ENCODE measurements at places on chromosomes 1 and 21.
A peak's percentile ranks its signal among the peaks of the same experiment; 100 is the strongest.

GRCh38 chr1:23600283-23600682 lies 41.0 kb upstream of the ID3 start:
- no peak for DNase-seq

DNA sequence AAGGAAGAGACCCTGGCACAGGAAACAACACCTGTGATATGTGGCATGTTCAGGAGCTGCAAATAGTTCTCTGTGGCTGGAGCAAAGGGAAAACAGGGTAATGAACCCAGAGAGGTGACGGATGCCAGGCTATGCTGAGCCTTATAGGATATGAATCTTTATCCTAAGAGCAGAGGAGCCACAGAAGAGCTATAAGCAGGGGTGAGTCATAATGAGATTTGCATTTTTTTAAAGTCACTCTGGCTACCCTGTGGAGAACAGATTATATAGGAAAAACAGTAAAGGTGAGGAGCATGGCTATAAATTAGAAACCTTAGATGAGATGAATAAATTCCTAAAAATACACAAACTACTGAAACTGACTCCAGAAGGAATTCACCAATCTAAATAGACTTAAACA lies 12.8 kb upstream of the MPL start:
- DNase-seq: no peak

- peak; percentile 68 for DNase-seq
These were observed 27.6 kb downstream of the IPP start for GRCh38 chr1:45722809-45723208.

- DNase-seq: no peak
These were observed 11.1 kb downstream of the EFCAB7 start for GRCh38 chr1:63534406-63534805.

DNA sequence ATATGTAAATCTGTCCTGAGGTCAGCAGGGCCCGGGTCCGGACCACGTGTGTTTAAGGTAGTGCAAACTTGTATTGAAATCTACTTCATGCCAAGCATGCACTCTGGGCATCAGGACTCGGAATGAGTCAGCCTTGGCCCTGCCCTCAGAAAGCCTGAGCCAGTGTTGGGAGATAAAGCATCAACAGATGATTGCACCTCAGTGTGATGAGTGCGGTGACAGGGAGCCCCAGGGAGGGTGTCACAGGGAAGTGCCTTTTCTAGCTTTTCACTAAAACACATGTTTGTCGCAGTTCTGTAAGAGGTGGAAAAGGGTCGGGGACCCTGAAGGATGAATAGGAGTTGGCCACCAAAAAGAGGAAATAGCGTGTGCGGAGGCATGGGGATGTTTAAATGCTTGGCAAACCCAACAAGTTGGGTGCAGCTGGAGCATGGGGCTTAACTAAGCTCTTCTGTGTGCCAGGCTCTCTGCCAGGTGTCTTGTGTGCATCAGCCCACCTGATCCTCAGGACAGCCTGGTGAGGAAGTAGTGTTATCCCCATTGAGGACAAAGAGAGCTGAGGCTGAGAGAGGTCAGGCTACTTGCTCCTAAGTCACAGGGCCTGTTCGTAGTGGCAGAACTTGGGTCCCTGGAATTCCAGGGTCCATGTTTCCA lies 48.2 kb upstream of the EPB41 start:
- DNase-seq: no peak

GRCh38 chr1:182601416-182601786 lies 2.8 kb downstream of the RGS16 start:
- peak; percentile 63 for DNase-seq

GRCh38 chr1:204438628-204439027 lies 27.0 kb upstream of the PPP1R15B start:
- DNase-seq: peak; percentile 100

DNA sequence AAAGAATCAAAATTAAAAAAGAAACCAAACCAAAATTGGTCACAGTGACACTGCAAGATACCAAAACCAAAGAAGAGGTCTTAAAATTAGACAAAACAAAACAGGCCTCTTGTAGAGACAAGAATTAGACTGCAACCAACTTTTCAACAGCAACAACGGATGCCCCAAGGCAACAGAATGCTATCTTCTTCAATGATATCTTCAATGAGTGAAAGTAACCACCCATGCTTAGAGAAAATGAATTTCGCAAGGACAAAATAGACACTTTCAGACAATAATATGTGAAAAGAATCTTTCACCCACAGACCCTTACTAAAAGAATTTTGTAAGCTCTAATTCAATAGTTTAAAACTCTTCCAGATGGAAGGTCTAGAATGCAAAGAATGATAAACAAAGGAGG lies 41.7 kb downstream of the USP48 start:
- DNase-seq: no peak

DNA sequence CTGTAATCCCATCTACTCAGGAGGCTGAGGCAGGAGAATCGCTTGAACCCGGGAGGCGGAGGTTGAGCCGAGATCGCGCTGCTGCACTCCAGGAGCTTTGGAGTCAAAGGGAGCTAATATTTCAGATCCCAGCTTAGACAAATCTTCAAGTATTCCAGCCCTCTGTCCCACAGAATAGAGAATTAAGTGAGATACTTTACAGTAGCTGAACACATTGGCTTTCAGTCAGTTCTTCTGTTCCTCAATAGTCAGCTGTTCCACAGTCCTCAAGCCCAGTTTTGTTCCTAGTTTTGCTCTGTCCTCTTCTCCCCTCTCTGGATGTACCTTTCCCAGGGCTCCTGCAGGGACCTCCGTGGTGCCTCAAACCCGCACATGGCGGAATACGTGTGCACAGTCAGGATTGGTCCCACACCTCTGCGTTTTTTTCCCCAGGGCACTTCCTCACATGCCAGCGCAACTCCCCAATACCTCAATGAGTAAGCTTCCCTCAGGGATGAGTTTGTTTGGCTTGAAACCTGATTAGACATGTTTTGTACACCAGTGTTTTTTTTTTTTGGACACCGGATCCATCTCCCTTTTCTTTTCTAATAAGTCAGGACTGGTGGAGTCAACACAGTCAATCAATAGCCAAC lies 1.2 kb downstream of the MFN2 start:
- no peak for DNase-seq

- peak; percentile 77 for DNase-seq
These were observed 67.4 kb downstream of the LUZP1 start for GRCh38 chr1:23101101-23101827.

DNA sequence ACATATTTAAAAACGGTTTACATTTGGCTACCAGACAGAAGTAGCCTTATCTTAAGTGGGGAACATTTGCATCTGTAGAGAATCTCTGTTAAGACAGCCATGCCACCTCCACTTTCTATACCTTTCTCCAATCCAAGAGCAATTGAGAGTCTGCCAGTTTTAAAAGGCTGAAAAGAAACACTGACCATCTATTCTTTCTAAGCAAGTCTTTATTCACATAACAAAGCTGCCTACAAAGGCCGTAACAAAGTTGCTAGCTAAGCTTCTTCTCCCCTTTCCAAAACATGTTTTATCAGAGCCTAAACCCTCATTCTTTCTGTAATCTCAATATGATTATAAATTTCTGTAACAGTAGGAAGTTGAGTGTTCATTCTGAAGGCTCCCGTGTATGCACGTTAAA lies 1078.3 kb downstream of the NCAM2 start:
- no peak for DNase-seq

DNA sequence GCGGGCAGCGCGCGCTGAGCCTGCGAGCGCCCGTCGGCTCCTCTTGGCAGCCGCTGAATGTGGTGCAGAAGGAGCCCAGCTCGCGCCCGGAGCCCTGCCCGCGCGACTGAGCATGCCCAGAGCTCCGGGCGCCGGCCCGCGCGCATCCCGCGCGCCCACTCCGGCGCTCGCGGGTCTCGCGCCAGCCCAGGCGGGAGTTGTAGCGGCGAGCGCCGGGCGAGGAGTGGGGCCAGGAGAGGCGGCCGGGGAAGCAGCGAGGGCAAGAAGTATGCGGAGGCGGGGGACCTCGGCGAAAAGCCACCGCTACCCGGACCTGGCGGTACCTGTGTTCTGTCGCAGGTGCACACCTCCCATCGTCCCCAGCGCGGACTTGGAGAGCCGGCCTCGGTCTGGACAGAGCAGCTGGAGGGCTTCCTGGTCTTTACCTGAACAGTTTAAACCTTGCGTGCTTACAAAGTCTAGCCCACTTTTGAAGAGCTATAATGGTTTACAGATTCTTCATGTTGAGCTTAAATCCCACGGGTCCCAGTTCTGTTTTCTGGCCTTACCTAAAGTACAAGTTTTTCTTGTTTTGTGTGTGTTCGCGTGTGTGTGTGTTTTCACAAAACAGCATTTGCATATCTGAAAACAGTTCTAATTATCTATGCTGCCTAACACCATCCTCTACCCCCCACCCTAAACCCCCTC lies at the start of gene DDAH1:
Gene DDAH1, minus strand, starts transcription at position 61 of the 687 bp plus-strand sequence. CDS start 114 bp downstream, outside the sequence.
- DNase-seq: peak; percentile 59

GRCh38 chr1:19055701-19056100 lies 99.2 kb upstream of the IFFO2 start:
- no peak for DNase-seq

- DNase-seq: no peak
These were observed 6.8 kb upstream of the LY9 start for GRCh38 chr1:160789051-160789701.

DNA sequence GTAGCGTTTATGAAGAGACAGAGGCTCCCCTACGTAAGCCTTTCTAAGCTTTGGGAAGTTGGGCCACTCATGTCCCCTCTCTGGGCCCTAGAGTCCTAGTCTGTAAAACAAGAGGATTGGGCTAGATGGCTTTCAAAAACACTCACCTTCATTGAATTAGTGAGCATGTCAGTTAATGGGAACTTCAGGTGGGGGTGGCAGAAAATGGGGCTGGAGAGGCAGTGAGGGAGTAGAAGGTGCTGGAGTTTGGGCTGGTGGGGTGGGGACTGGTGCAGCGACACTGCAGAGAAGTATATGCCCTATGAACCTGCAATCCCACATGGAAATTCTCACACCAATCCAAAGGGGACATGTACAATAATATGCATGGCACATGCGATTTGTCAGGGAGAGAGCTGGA lies 182.7 kb downstream of the C1orf94 start:
- no peak for DNase-seq

Measured in amniotic epithelial cell (primary cell).